ENCODE measurements at places on chromosomes 6 and 20. TPM values are rescaled to one million over a fixed set of nuclear protein-coding genes. Genes with fewer than 3 reads are reported as not detected.

C6orf118 gene
- total RNA-seq = 0.28 TPM

SEC23B gene
- total RNA-seq = 60.8 TPM

SLC22A1 gene
- 1.9 TPM for total RNA-seq

BFSP1 gene
- total RNA-seq = 4.9 TPM

TNFAIP3 gene
- 15.7 TPM for total RNA-seq

MYH7B gene
- not detected for total RNA-seq

C6orf52 gene
- total RNA-seq = 1.7 TPM

BPIFB4 gene
- not detected for total RNA-seq

SUMO4 gene
- not detected for total RNA-seq

AIF1 gene
- not detected for total RNA-seq

TREML4 gene
- not detected for total RNA-seq
